SK-N-SH (cell line): ENCODE measurements at places on chromosomes 1 and 21. TPM values are rescaled to one million over a fixed set of nuclear protein-coding genes. Genes with fewer than 3 reads are reported as not detected.
A peak's percentile ranks its signal among the peaks of the same experiment; 100 is the strongest.

- H3K27ac ChIP-seq, result no peak overlapping the region
- no peaks in the 10 kb centered on the region for H3K27me3 ChIP-seq
- no peaks in the 10 kb centered on the region for H3K36me3 ChIP-seq
- H3K4me1 ChIP-seq, result no peaks in the 10 kb centered on the region
Observed at GRCh38 chr21:31743712-31744111, 11.8 kb upstream of the SCAF4 start.

GRCh38 chr1:2967329-2967725, 53.9 kb upstream of the ACTRT2 start:
- H3K27me3 ChIP-seq, result no peaks in the 10 kb centered on the region
- no peak overlapping the region for H3K4me3 ChIP-seq
- H3K4me1 ChIP-seq, result no peaks in the 10 kb centered on the region
- no peak overlapping the region for H3K27ac ChIP-seq
- no peak for DNase-seq

DNA sequence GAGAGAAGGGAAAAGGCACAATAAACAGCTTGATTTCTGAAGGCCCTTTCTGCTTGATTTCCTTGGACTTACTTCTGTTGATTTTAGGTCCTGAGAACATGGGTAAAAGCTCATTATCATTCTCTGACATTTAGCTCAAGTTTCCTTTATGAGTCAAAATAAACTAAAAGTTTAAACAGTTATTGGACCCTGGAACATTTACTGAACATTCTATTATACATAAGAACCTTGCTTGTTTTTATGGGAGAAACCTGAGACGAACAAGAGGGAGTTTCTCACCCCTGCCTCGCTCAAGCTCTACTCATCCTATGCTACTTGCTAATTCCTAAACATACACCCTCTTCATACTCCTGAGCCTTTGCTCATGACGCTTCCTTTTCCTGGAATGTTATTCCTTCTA, 538.3 kb upstream of the PKN2 start:
- H3K4me1 ChIP-seq, result 0 out of 2 replicates have a peak, but pooled peaks cover 9% of the 10 kb centered on the region
- H3K4me3 ChIP-seq, result no peak overlapping the region
- no peak for DNase-seq
- H3K27ac ChIP-seq, result no peak overlapping the region

SLC1A7 gene
- not detected in 2 replicates for polyA plus RNA-seq

SH2D5 gene
- polyA plus RNA-seq, result 6.1 and 6.5 TPM in 2 replicates

DNA sequence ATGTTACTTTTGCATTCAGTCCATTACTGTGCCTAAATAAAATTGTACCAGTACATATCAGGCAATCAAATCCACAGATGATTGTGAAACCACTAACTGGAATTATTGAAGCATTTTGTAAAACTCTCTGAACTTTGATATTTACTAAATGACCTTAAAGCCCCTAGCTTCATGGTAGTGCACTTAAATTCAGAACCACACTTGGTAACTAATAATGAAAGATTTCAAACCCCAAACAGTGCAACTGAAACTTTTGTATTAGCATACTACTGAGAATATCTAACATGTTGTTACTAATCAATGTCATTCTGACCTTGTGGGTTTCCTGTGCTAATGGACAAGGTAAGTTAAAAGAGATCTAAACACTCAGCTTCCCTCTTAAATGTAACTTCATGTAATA, at the start of gene CFHR3:
TSS of gene CFHR3 (plus strand) at position 238 of the 400 bp plus-strand sequence. CDS start at position 285, 47 bp downstream.
- no peaks in the 10 kb centered on the region for H3K4me1 ChIP-seq
- H3K4me3 ChIP-seq, result no peak within 1 kb of the TSS
- DNase-seq, result no peak
- H3K36me3 ChIP-seq, result no peaks in the 10 kb centered on the region
- H3K27me3 ChIP-seq, result no peaks in the 10 kb centered on the region

MNDA gene
- polyA plus RNA-seq, result not detected in 2 replicates

DNA sequence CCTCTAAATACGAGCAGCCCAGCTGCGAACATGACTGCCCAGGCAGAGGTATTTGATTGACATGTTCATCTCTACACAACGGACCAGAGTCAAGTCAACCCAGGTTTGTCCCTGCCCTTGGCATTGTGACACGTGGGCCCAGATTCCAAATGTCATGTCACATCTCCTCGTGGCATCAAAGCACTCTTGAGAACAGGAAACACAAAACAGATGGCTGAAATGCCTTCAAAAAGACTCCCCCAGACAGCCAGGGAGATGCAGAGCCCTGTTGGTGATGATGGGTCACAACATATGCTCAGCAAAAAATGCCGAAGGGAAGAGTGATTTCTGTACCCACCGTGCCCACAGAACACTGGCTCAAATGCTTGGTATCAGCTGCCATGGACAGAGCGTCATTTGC, 337.8 kb upstream of the DAB1 start:
- peak; percentile 39 for DNase-seq
- no peak overlapping the region for H3K27ac ChIP-seq
- peaks cover 6% of the 10 kb centered on the region for H3K4me1 ChIP-seq

DNA sequence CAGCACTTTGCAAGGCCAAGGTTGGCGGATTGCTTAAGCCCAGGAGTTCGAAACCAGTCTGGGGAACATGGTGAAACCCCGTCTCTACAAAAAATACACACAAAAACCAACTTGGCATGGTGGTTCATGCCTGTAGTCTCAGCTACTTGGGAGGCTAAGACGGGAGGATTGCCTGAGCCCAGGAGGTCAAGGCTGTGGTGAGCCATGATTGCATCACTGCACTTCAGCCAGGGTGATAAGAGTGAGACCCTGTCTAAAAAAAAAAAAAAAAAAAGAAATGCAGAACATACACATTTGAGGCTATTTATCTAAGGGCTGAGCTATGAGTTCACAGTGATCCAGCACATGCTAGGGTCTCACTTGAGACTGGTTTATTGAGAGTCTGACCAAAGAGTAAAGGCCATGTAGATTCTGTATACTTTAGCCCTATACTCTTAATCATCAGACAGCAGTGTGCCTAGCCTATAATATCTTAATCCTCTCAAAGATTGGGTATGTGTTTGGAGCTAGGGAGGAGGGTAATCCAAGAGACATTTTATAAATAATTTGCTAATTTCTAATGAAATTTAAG, 23.9 kb downstream of the RNF2 start:
- peaks cover 10% of the 10 kb centered on the region for H3K36me3 ChIP-seq
- no peak overlapping the region for H3K4me3 ChIP-seq
- H3K27ac ChIP-seq, result no peak overlapping the region
- DNase-seq, result no peak
- H3K27me3 ChIP-seq, result no peaks in the 10 kb centered on the region
- H3K4me1 ChIP-seq, result peaks cover 4% of the 10 kb centered on the region

KRTAP12-2 gene
- not detected in 2 replicates for polyA plus RNA-seq

- DNase-seq, result peak; percentile 79
- H3K36me3 ChIP-seq, result peaks cover 27% of the 10 kb centered on the region
- no peak overlapping the region for H3K4me3 ChIP-seq
- H3K27me3 ChIP-seq, result no peaks in the 10 kb centered on the region
- H3K27ac ChIP-seq, result peak overlapping the region; percentile 80
Observed at GRCh38 chr1:32933742-32934322, 30.8 kb downstream of the RNF19B start.

FCGR3B gene
- polyA plus RNA-seq, result not detected in 2 replicates

IL20 gene
- not detected in 2 replicates for polyA plus RNA-seq

CA6 gene
- not detected in 2 replicates for polyA plus RNA-seq

DNA sequence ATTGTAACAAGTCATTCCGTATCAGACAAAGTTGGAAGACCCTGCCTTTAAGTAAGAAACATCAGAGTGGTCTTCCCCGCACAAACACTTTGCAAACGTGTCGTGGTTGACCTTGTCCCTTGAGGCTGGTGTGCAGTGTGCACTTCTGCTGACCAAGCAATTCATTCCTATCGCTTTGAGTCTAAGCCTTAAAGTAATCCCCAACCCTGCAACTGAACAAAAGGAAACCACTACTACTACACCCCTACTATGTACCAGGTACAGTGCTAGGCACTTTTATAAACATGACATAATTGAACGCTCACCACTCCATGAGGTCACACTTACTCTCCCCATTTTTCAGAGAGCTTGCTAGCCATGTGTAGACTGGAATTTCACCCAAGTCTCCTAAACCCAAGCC, 10.6 kb downstream of the ITPKB start:
- H3K27me3 ChIP-seq, result no peaks in the 10 kb centered on the region
- no peak overlapping the region for H3K27ac ChIP-seq
- H3K4me3 ChIP-seq, result no peak overlapping the region
- peaks cover 6% of the 10 kb centered on the region; the same call in 1 of the 2 replicates for H3K4me1 ChIP-seq
